Left lung (tissue), 14 donors: ENCODE measurements at places on chromosomes 12 and 14. TPM values are rescaled to one million over a fixed set of nuclear protein-coding genes. Genes with fewer than 3 reads are reported as not detected.

Gene VEZT
- total RNA-seq, result 84.3 TPM

Gene SLC10A1
- total RNA-seq, result not detected

Gene CAPS2
- 9.8 TPM for total RNA-seq

Gene DPPA3
- not detected for total RNA-seq

Gene OAS2
- total RNA-seq, result 35.3 TPM

DNA sequence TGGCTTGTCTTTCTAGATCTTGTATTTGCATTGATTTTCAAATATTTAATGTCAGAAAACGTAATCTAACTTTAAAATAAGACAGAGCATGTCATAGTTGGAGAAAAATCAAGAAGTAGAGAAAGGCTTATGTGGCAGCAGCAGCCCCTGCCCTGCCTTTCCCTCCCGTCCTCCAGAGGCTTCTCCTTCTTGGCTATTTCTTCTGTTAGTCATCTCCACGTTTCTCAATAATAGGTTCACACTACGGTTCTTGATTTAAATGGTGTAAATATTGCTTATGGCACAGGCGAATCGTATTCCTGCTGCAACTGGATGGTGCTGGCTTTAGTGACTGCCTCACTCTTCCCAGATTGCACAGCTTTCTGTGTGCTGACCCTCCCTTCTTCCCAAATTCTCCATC is 42.8 kb downstream of the SLC8B1 start:
- DNase-seq, result no peak

DNA sequence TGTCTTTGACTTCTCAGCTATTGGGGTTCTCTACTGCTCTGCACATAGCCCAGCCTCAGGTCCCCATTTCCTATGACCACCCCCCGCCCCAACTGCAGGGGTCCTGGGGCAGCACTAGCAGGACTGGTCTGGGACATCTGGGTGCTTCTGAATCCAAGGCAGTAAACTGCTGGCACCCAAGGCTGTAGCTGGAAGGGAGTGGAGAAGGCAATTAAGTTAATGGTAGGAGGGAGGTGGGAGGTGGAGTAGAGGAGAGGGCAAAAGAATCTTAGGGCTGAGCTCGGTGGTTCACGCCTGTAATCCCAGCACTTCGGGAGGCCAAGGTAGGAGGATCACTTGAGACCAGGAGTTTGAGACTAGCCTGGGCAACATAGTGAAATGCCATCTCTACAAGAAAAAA is 11.5 kb downstream of the PLEK2 start:
- no peak for DNase-seq

GRCh38 chr12:12408265-12408690 is 51.4 kb downstream of the BORCS5 start:
- no peak for DNase-seq

Gene ALDH1L2
- 21.4 TPM for total RNA-seq
